Bone marrow (tissue), 2 donors: ENCODE measurements at places on chromosomes 7 and 10.

DNA sequence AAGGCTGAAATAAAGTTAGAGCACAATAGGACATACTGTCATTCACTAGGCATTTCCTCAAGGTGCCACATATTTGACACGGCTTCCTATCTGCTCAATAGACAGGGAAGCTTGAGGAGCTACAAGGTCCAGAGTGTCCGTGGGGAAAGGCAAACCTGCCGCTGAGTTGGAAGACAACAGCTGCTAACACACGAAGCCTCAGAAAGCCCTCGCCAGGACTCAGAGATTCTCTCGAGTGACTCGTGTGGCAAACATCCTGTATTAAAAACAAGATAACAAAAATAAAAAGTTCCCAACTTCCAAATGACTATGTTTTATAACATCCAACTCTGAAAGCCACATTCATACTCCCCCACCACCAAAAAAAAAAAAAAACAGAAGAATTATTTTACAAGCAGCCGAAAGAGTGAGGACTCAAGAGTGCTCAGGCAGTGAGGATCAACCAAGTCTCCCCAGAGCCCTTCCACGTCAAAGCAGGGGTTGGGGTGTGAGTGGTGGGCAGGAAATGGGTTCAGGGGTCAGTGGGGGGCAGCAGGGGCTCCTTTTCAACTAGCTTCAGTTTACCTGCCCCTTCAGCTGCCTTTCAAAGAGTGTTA, 67.6 kb downstream of the STK17A start:
- DNase-seq: no peak

DNA sequence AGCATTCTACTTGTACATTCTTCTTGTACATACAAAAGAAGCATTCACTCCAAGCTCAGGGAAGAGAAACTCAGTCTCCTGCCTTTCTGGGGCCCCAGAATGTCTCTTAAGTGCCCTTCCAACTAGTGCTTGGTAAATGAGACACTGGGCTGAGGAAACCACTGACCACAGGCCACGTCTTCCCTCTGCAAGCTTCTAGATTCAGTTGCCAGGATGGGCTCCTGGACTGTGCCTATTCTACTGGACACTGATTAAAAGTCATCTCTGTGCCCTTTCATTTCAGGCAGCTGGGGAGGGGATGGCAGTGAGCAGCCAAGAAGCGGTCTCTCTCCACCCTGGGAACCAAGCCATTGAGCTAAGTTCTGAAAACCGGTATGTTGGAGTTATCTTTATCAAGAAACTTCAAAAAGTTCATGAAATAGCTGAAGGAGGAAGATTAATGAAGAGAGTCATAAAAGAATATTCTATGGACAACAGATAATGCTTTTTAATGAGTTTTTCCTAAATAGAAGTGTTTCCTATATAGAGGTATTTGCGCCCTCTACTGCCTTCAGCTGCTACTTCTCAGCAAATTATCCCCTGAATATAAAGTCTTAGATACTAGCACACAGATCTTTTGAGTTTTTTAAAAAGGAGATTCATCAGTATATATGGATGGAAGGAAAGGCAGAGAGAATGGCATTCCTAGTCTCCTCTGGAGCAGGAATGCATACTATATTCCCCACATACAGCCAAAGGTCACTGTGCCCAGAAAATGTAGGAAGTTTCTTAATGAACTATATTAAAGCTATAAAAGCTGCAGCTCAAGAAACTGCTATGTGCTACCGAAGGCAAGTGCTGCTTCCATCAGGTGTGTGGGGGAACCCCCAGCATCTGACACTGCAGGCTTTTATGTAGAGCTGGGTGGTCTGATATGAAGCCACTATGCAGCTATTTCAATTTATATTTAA, 8.4 kb upstream of the IFIT1B start:
- no peak for DNase-seq

DNA sequence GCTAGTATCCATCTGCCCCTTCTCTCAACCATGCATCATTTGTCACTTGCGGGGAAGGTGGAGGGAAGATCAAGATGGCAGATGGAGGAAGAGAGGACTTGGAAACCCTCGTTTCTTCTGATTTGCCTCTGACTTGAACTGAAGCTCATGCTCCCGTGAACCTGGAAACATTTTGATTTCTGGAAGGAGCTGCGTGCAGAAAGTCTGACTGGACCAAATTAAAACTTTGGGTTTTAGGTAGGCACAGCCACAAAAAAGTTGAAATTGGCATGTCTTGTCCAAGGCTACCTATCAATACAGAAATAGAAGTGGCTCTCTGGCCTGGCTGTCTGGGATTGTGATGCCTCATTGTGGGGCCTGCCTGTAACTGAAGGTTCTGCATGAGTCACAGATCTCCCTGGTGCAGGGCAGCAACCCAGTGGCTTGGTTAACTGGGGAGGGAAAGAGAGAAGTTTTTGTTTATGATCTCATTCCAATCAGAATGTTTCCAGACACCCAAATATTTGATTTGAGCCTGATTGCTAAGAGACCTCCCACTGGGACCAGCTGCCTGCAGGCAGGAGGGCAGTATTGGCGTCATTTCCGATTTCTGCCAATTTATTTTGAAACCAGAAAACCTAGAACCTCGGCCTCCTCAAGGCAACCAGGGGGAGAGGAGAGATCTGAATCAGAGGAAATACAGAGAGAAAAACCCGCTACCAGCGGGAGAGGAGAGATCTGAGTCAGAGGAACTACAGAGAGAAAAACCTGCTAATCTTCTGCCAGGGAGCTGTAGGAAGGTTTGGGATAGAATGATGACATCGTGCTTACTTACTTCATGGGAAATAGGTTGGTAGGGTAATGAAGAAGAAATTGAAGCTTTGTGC, 363.6 kb downstream of the ANKRD30A start:
- no peak for DNase-seq

GRCh38 chr10:119616882-119617570, 20.3 kb upstream of the TIAL1 start:
- no peak for DNase-seq

DNA sequence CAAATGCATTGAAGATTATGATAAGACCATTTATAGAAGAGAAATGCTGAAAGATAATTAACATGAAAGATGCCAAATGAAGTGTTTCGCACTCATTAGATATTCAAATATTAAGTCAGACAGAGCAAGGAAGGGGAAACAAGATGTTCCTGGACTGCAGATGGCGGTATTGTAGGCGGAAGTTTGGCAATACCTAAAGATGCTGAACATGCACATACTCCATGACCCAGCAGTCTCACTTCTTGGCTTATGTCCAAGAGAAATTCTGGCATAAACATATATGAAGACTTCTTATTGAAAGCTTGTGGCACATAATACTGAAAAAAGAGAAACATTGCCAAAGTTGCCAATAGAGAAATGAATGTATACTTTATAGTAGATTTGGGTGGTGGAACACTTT, 325.4 kb upstream of the SEMA3C start:
- no peak for DNase-seq

GRCh38 chr7:116802144-116802745, 60.1 kb upstream of the CAPZA2 start:
- no peak for DNase-seq

GRCh38 chr10:120221873-120222485, 235.0 kb upstream of the PLPP4 start:
- peak; percentile 11 for DNase-seq

GRCh38 chr10:30300728-30301127, 48.4 kb downstream of the MTPAP start:
- DNase-seq: no peak

DNA sequence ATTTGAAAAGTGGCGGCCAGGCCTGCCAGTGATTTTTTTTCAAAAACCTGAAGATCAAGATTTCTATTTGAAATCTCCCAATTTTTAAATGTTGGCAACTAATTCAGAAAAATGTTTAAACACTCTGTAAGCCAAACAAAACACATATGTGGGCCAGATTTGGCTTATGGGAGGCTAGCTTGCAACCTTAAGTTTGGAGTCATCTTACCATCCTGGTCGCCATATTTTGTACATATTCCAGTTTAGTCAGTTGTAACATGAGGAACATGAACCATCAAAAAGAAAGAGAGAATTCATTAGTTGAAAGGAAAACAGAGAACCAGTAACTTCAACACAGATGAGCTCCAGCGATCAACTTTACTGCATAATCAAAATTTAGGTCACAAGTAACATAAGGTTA, 115.4 kb downstream of the TMEM26 start:
- no peak for DNase-seq

GRCh38 chr7:1940863-1941262, 270.8 kb downstream of the ELFN1 start:
- no peak for DNase-seq

- no peak for DNase-seq
Observed at GRCh38 chr10:127756264-127756663, 19.3 kb downstream of the FOXI2 start.

GRCh38 chr10:78299851-78300468, 266.3 kb downstream of the RPS24 start:
- DNase-seq: peak; percentile 72

- DNase-seq: no peak
Observed at GRCh38 chr7:31873816-31874597, 187.0 kb downstream of the PPP1R17 start.

DNA sequence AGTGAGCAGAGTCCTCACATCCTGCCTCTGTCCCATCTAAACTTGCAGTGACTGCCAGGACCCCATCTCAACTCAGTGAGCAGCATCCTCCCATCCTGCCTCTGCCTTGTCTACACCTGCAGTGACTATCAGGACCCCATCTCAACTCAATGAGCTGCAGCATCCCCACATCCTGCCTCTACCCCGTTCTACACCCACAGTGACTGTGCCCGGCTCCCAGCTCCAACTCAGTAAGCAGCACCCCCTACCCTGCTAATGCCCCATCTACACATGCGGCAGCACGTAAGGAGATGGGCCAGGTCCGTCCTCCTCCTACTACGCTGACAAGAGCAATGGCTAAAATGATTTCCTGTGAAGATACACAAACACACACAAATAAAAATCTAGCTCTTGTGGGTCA, 65.5 kb downstream of the TNS3 start:
- DNase-seq: no peak

DNA sequence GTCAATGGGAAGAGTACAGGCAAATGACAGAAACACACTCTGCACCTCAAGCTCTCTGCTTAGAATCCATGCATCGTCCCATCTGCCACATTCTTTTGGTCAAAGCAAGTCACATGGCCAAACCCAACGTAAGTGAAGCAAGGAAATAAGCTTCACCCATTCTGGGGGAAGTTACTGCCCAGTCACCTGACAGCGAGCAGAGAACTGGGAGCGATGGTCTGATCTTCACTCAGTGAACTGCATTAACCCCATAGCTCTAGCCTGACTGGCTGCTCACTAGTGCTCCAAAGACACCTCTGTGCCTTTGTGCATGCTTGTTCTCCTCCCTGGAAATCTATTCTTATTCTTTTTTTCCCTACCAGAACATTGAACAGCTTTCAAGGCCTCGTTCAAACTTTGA, 89.9 kb downstream of the APBB1IP start:
- DNase-seq: no peak

DNA sequence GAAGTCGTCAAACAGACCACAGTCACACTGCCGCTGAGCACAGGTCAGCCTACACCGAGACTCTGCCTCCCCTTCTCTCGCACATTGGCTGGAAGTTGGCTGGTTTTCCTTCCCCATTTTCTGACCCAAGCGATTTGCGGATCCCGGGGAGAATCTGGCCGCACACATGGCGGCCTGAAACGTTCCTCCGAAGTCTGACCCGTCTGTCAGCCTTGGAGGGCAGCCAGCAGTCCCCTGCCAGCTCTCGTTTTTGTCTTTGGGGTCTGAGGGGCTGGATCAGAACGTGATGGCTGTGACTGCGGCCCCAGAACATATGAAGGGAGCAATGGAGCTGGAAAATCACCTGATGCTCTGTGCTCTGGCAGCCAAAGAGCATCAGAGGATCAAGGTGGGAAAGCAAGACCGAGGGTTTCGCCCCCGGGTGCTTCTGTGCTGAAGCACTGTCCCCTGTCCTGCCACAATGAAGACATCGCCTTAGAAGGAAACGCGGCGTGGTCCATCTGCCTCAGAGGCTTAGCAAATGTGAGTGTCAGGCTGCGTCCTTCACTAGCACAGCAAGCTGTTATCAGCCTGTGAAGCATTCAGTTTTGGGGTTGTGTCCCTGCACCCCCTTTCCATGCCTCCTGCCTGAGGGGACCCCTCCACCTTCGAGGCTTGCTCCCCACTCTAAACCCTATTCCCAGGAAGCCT, 119.3 kb upstream of the SHH start:
- no peak for DNase-seq

DNA sequence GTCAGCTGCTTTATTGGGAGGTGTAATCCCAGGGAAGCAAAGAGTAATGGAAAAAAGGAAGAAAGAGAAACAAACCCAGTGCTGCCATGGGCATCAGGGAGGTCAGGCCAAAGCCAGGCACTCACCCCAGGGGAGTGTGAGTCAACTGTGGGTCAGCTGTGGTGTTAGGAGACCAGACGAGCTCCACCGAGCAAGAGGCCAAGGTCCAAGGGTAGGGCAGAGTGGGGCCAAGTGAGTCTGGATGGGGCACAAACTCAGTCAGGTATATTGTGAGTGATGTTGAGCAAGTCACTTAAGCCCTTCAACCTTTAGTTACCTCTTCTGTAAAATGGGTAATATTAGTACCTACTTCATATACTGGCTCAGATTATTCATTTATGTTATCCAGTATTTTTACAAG, 30.4 kb upstream of the CDK13 start:
- DNase-seq: no peak

DNA sequence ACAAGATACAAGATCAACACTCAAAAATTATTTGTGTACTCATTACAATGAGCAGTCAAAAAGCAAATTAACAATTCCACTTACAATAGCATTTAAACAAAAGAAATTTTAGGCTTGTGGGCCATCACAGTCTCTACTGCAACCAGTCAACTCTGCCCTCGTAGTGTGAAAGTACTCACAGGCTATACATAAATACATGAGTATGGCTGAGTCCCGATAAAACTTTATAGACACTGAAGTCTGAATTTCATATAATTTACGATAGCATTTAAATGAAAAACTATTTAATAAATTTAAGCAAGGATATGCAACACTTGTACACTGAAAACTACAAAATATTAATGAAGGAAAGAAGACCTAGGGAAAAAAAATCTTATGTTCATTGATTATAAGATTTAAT, 90.1 kb downstream of the ZNF33B start:
- DNase-seq: no peak

DNA sequence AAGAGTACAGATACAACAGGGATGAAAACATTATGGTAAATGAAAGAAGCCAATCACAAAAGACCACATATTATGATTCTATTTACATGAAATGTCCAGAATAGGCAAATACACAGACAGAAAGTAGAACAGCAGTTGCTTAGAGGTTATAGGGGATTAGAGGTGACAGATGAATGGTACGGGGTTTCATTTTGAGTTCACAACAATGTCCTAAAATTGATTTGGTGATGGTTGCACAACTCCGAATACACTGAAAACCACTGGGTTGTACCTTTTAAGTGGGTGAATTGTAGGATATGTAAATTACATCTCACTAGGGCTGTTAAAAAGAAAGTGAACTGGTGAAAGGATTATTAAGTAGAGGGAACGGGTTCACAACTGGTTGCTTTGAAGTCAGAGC, 76.3 kb upstream of the MRLN start:
- no peak for DNase-seq

DNA sequence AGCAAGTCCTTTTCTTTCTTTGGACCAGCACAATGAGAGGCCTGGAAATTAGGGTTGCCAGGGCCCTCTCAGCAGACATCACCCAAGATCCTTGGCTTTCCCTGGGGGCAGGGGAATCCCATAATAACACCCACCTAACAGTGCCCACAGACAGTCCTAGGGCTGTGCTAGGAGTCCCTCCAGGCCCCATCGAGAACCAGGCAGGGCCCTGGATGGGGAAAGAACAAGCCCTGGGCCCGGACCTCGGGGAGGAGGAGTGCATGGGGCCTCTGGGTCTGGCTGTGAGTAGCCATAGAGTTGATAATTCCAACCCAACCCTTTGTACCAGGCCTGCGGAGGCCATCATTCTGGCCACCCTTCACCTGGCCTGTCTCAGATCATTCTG, 201.2 kb upstream of the ZMIZ1 start:
- no peak for DNase-seq

- no peak for DNase-seq
Observed at GRCh38 chr7:36182854-36183604, 30.0 kb downstream of the EEPD1 start.
